Upper lobe of left lung (tissue), 6 donors: ENCODE measurements at places on chromosomes 12 and 14. TPM values are rescaled to one million over a fixed set of nuclear protein-coding genes. Genes with fewer than 3 reads are reported as not detected.

- no peak for DNase-seq
Measured at GRCh38 chr12:71752891-71753290, 1.8 kb upstream of the RAB21 start.

The HNF1A gene
- total RNA-seq: 0.24 TPM

DNA sequence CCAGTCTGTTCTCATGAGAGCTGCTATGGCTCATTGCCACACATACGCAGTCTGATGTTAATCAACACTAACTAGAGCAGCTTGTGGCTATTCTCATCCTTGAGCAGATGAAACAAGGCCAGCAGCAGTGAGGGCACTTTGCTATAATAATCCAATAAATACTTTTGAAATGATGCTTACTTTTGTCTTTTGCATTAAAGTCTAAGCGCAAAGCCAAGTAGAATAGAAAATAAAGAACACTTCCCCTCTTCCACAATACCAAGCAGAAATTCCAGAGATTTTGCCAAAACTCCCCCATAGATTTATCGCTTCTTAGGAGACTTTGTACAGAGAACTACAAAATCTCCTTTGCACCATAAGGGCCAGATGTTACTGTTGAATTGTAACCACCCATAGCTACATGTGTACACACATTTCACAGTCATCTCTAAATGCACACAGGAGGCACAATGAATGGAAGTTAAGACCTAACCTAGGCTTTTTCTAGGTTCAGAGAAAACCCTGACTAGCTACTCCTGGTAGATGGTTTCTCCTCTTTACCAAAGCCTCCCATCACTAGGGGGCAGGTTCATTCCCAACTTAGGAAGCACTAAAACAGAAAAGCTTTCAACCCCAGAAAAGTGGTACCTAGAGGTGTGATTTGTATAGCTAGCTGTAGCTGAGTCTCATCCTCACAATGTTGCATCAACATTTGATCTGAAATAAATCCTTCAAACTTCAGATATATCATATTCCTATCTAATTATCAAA lies 119.3 kb downstream of the HMGA2 start:
- no peak for DNase-seq

GRCh38 chr12:88994971-88995370 lies 357.3 kb downstream of the DUSP6 start:
- DNase-seq: no peak

GRCh38 chr12:124004233-124004875 lies 31.3 kb downstream of the ZNF664 start:
- DNase-seq: no peak

GRCh38 chr12:12518919-12519318 lies 43.7 kb downstream of the DUSP16 start:
- DNase-seq: no peak

The PMCH gene
- total RNA-seq: not detected

The MAP1LC3B2 gene
- total RNA-seq: 1.5 TPM

The ST8SIA1 gene
- total RNA-seq: 3.6 TPM

GRCh38 chr12:110403146-110403975 lies at the start of gene ANAPC7:
TSS of gene ANAPC7 (minus strand) at chr12:110403708. CDS start at chr12:110403627, 81 bp downstream.
- peak; percentile 95 for DNase-seq

The GALNT16 gene
- under 0.01 TPM for total RNA-seq

DNA sequence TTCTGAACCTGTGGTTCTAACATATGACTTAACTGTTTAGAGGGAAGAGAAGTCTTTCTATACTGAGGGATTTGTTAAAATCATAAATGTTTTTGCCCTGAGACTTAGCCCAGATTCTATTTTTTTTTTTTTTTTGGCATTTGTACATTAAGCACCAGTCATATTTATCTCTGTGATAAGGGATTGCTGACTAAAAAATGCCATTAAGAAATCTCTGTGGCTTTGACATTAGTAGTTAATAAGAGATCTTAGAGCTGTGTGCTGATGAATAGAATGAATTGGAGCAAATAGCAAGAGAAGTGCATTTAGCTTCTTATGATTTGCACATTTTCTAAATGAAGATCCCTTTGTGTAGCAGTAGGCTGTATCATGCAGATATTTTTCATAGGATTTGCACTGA lies 32.5 kb downstream of the NFYB start:
- no peak for DNase-seq

DNA sequence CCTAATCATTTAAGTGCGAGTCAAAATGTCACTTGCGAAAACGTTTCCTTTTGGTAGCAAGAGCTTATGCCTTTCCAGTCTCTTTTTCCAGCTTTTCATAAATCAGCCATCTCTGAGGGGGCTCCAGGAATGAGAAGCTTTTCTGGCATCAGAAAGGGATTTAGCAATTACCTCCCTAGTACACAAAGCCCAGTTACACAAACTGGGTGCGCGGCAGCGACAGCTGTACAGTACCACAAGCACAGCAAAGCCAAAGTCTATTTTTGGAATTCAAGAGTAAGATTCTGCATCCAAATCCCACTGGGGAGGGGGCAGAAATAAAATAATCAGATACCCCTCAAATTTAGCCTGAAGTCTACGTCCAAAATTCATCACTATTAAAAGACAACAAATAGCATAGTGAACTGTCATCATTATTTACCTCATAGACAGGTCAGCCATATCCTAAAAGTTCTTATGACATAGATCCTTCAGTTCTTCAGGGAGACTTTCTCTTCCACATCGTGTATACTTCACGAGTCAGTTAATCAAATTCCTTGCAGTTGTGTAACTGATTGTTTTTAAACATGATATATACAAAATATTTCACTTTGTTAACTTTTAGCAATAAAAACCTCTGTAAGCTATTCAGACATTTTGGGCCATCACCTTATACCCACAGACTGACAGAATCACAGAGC lies 150.8 kb downstream of the TTC7B start:
- DNase-seq: no peak

- DNase-seq: no peak
Measured at GRCh38 chr14:101315802-101316296, 245.4 kb upstream of the DIO3 start.

DNA sequence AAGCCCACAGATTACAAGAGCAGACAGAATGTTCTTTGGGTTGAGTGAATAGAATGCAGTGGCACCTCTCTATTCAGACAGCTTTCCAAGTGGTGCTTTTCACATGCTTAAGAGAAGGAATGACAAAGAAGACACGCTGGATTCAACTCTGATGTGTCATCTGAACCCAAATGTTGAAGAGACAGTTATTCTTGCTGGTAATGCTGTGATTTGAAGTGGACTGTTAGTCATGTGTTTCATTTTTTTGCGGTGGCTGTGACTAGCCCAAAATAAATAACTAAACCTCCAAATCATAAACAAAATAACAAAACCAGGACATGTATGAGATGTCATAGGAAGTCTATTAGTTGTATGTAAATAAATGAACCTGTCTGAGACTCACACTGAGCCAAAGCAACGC lies 391.8 kb upstream of the PRICKLE1 start:
- DNase-seq: no peak

DNA sequence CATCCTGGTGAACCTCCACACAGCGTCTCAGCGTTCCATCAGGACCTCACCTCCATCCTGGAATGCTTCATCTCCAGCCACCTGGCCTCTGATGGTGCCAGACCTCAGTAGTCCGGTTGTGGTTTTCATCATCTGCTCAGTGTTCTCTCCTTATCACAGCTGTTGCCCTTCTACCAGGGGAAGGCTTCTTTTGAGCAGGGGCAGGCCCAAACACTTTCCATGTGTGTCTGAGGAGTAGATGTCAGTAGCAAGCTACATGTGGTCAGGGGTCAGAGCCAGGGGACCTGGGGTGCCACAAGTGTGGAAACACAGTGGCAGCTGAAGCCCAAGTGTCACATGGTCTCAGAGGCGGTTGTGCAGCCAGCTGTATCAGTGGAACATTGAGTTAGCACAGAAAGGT lies 30.2 kb upstream of the FGD4 start:
- no peak for DNase-seq

The RIPK3 gene
- total RNA-seq: 32.9 TPM

GRCh38 chr12:47184813-47185212 lies 105.1 kb upstream of the AMIGO2 start:
- DNase-seq: peak; percentile 77

The TOMM20L gene
- not detected for total RNA-seq

The FAM90A1 gene
- total RNA-seq: 2.1 TPM

DNA sequence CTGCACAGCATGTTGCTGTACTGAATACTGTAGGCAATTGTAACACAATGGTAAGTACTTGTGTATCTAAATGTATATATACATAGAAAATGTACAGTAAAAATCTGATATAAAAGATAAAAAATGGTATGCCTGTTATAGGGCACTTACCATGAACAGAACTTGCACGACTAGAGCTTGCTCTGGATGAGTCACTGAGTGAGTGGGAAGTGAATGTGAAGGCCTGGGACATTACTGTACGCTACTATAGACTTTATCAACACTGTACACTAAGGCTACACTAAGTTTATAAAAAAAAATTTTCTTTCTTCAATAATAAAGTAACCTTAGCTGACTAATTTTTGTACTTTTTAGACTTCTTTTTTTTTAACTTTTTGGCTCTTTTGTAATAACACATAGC lies 24.2 kb upstream of the NEDD1 start:
- DNase-seq: no peak

The KLRG1 gene
- not detected for total RNA-seq

GRCh38 chr12:14656846-14657245 lies 39.6 kb downstream of the GUCY2C start:
- no peak for DNase-seq
